ENCODE measurements at places on chromosomes 1 and 21. TPM values are rescaled to one million over a fixed set of nuclear protein-coding genes. Genes with fewer than 3 reads are reported as not detected.

DNA sequence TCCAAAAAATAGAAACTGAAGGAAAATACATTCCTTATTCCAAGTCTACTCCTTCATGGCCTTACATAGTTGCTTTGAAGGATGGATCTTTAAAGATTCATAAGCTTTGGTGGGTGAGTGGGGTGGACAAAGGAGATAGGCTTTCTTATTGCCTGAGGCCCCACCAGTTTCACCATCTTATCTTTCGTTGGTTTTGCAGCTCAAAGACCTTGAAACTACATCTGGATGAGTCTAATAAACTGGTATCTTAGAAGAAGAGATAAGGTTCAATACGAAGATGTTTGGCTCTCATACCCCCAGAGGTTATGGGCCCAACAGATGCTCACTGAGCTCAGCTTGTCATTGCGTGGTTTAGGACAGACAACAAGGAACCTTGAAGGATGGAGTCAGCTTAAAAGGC is 201.5 kb downstream of the HS2ST1 start:
- H3K27ac ChIP-seq, result no peak overlapping the region
- no peaks in the 10 kb centered on the region for H3K36me3 ChIP-seq
- H3K27me3 ChIP-seq, result no peaks in the 10 kb centered on the region
- no peak overlapping the region for H3K4me3 ChIP-seq

GRCh38 chr1:60622486-60622885 is 459.9 kb upstream of the NFIA start:
- H3K27ac ChIP-seq, result peak overlapping the region; percentile 37
- peaks cover 3% of the 10 kb centered on the region for H3K4me1 ChIP-seq
- no peak overlapping the region for H3K4me3 ChIP-seq
- H3K27me3 ChIP-seq, result no peaks in the 10 kb centered on the region
- DNase-seq, result no peak

DNA sequence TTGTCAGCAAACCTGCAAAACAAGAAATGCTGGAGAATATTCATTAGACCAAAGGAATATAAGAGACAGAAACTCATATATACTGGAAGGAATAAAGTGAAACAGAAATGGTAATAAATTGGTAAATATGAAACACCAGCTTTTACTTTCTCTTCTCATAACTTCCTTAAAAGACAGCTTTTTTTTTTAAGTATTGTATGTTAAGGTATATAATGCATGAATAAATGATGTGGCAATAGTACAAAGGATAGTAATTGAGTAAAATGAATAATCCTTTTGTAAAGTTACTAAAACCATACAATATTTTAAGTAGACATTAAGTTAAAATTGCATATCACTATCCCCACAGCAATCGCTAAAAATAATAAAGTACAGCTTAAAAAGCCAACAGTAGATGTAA is 64.8 kb downstream of the TRIM33 start:
- H3K27ac ChIP-seq, result no peak overlapping the region
- no peak for DNase-seq
- peaks cover 10% of the 10 kb centered on the region for H3K4me1 ChIP-seq
- H3K4me3 ChIP-seq, result no peak overlapping the region
- no peaks in the 10 kb centered on the region for H3K27me3 ChIP-seq

SUSD4 gene
- total RNA-seq, result 18.1 TPM

DNA sequence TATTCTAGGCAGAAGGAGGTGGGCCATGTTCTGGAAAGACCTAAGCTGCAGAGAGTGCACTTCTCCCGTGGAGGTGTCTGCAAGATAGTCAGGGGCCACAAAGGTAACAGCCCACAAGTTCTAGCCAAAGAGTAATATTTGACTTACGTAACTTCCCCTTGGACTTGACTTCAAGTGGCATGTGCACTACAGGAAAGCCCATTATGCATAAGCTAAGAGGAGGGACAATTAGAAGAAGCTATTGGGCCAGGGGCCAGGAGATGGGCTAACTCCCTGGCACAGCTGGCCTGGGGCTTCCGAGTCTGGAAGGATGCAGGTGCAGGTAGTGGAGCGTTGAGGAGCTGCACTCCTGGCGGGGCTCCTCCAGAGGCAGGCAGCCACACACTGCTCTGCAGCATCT is 58.3 kb downstream of the ERG start:
- H3K4me1 ChIP-seq, result no peaks in the 10 kb centered on the region
- H3K27me3 ChIP-seq, result no peaks in the 10 kb centered on the region
- no peak for DNase-seq
- H3K4me3 ChIP-seq, result no peak overlapping the region

DNA sequence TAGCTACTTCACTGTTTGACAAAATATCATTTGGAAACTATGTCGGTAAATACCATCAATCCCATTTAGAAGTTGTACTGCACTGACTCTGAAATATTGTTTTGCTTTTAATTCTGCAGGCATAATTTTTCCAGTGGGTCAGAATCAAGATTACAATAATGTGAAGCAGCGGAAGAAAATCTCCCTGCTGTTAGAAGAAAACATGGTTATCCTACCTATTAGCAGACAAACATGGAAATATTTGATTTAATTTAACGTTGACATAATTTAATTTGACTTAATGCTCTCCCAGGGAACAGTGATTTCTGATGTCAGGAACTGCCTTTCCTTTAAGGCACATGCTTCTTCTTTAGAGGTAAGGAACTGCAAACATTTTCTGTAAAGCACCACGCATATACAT is 634.0 kb downstream of the LTN1 start:
- no peaks in the 10 kb centered on the region for H3K36me3 ChIP-seq
- no peak overlapping the region for H3K27ac ChIP-seq
- H3K27me3 ChIP-seq, result no peaks in the 10 kb centered on the region
- H3K4me1 ChIP-seq, result no peaks in the 10 kb centered on the region
- no peak for DNase-seq

EPHA2 gene
- total RNA-seq, result 26.7 TPM

GUCA2A gene
- not detected for total RNA-seq

KRTAP13-2 gene
- not detected for total RNA-seq

PGBD5 gene
- total RNA-seq, result 2.6 TPM

GRCh38 chr1:231233735-231234417 is 7.1 kb upstream of the GNPAT start:
- H3K27ac ChIP-seq, result peak overlapping the region; percentile 50
- DNase-seq, result peak; percentile 63
- H3K4me1 ChIP-seq, result peaks cover 59% of the 10 kb centered on the region
- H3K36me3 ChIP-seq, result no peaks in the 10 kb centered on the region

LCK gene
- not detected for total RNA-seq

GRCh38 chr1:46404482-46405196 is 10.5 kb downstream of the FAAH start:
- no peak overlapping the region for H3K27ac ChIP-seq
- H3K36me3 ChIP-seq, result peaks cover 3% of the 10 kb centered on the region
- H3K4me1 ChIP-seq, result peaks cover 33% of the 10 kb centered on the region
- no peak for DNase-seq
- no peak overlapping the region for H3K4me3 ChIP-seq

DNA sequence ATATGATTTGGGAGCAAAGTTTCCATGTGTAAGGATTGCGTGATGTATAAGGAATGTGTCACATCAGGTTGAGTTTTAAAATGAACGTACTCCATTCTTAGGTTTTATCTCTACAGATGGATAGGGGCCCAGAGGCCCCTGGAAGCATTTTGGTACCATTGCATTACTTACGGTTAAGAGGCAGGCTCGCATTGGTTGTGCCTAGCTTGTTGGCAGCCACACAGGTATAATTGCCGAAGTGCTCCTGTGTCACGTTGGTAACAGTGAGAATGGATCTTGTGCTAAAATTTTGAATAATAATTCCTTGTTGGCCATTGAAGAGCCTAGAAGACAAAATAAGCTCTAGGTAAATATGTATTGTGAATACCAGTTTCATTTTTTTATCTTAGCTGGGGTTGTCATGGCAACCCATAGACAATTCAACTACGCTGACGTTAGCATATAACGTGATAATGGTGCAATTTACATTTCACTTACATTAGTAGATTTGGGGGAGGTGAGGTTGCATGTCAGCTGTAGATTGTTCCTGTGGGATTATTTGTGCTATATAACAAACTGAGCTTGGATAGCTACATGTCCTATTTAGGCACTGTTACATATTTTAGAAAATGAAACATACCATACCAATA is 511.9 kb upstream of the ZRANB2 start:
- H3K27me3 ChIP-seq, result no peaks in the 10 kb centered on the region
- DNase-seq, result no peak
- H3K36me3 ChIP-seq, result no peaks in the 10 kb centered on the region
- H3K27ac ChIP-seq, result no peak overlapping the region
- H3K4me1 ChIP-seq, result no peaks in the 10 kb centered on the region
- H3K4me3 ChIP-seq, result no peak overlapping the region

CA6 gene
- not detected for total RNA-seq

GRCh38 chr1:4169991-4170390 is 269.9 kb upstream of the C1orf174 start:
- H3K27ac ChIP-seq, result no peak overlapping the region
- peaks cover 4% of the 10 kb centered on the region for H3K27me3 ChIP-seq
- DNase-seq, result no peak
- no peak overlapping the region for H3K4me3 ChIP-seq

DNA sequence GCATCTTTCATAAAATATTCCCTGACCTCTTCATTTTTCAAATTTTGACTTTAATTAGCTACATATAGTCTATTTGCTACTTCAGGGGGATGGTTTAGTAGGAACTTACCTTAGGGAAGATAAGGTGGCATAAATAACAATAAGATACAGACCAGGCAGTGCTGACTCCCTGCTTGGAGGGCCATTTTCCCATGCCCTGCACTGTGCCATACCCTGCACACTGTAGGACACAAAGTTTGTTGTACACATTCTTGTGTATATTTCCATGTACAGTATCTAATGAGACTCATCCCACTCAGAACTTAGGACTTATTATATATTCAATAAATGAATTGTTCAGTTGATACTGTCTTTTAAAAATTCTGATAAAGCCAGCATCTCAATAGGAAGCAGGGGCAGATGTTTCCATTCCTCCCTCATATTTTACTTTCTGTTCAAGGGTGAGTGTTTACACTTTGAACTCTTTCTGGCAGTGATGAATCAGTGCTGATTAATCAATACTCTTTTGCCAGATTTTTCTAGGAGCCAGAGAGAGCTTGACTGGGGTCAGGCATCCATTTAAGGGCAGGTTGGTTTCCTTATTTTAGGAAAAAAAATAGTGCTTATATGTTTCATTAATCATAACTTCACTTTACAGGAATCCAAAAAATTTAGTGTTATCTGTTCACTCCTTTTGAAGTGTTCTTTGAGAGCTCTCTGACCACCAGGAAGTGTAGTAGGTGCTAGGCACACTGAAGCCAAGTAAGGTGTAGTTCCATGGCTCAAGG is 30.6 kb downstream of the MPZL1 start:
- no peaks in the 10 kb centered on the region for H3K27me3 ChIP-seq
- H3K4me3 ChIP-seq, result no peak overlapping the region
- H3K36me3 ChIP-seq, result no peaks in the 10 kb centered on the region
- peaks cover 42% of the 10 kb centered on the region for H3K4me1 ChIP-seq
- H3K27ac ChIP-seq, result peak overlapping the region; percentile 41
- DNase-seq, result no peak

PGLYRP3 gene
- not detected for total RNA-seq

- no peak overlapping the region for H3K27ac ChIP-seq
- H3K36me3 ChIP-seq, result no peaks in the 10 kb centered on the region
- DNase-seq, result no peak
- H3K27me3 ChIP-seq, result no peaks in the 10 kb centered on the region
- no peak overlapping the region for H3K4me3 ChIP-seq
- no peaks in the 10 kb centered on the region for H3K4me1 ChIP-seq
Measured at GRCh38 chr1:32580348-32581017, 41.3 kb downstream of the ZBTB8A start.

Data from body of pancreas (tissue), 4 donors.